Esophagus squamous epithelium (tissue), 5 donors: ENCODE measurements at places on chromosomes 6 and 20.
A peak's percentile ranks its signal among the peaks of the same experiment; 100 is the strongest.

DNA sequence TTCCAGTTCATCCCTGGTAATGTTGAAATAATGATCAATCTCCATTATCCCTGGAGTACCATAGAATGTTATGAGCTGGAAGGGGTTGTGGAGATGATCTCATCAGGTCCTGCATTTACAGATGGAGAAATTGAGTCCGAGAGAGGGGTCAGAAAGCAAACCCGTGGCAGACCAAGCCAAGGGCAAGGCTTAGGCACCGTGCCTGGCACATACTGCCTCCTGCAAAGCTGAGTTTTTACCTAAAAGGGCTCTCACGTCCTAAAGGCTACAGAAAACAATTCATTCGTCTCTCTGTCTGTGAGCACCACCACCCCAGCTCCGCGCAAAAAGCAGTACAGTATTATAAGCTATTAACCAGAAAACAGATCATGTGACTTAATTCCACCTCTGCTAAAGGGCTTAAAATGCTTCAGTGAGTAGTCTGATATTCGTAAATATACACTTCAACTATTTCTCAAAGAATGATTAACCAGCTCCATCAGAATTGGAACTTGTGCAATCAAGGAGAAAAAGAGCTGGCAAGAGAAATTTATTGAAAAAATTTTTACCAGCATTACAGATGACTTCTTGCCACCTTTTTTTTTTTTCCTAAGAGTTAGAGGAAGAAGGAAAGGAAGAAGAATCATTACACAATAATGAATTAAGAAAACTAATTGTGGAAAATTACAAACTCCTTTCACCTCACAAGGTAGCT is 3.4 kb upstream of the PARD6B start:
- DNase-seq: no peak

DNA sequence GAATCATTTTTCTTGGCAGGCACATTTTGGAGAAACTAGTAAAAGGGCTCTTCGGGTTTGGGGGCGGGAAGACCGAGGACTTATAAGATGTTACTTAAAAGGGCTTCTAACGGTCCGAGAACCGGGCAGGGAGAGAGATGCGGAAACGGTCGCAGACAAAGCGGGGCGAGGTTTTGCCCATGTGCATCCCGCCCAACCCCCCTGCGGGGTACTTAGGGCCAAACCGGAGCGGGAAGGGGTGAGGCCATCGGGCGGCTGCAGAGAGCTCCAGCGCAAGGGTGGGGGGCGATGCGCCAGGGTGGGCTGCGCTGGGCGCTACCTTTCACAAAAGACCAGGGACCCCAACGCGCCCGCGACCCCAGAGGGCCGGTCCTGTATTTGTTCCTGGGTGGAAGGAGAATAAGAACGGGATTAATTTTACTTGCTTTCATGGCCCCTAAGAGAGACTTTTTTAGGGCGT is 616 bp downstream of the TUBB start:
- DNase-seq: peak; percentile 41

DNA sequence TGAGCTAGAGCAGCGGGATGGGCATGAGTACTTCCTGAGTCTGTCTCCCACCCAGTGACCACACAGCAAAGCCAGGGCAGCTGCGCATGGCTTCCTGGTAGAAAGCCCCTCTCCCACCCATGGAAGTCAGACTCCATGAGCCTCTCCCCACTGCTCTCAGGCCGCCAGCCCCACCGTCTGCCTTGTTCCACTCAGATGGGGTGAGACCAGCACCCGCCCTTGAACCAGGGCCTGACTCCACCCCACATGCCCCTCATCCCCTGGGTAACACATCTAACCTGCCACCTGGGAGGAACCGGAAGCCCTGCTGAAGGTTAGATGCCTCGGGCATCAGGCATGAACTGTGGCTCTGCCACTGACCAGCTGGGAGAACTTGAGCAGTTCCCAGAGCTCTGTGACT is 227.8 kb downstream of the NRN1 start:
- no peak for DNase-seq

DNA sequence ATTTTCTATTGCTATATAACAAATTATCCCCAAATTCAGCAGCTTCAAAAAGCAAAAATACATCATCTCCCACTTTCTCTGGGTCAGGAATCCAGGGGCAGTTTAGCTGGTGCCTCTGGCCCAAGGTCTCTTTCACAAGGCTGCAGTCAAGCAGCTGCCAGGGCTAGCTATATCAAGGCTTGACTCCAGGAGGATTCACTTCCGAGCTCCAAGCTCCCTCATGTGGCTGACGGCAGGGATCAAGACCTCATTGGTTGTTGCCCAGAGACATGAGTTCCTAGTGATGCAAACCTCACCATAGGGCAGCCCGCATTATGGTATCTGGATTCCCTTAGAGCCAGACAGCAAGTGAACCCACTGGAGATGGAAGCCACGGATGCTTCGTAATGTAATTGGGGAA is 1.3 kb upstream of the VNN1 start:
- DNase-seq: no peak

- DNase-seq: no peak
Observed at GRCh38 chr6:111576291-111576690, 29.4 kb downstream of the TRAF3IP2 start.

DNA sequence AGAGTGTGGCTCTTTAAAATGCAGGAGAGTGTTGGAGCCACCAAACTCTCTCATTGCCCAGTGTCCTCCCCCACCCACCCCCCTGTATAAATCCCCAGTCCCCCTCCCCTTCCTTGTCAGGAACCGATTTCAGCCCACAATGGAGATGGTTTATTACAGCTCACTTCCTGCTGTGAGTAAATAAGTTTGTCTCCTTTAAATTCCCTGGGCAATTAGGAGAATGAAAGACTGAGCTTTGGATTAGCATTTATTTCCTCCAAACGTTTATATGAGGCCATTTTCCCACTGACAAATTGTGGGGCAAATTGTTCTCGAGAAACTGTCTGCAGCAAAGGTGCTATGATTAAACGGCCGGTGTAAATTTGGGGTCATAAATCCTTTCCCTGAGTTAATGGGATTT is 128.8 kb downstream of the DHX35 start:
- no peak for DNase-seq

DNA sequence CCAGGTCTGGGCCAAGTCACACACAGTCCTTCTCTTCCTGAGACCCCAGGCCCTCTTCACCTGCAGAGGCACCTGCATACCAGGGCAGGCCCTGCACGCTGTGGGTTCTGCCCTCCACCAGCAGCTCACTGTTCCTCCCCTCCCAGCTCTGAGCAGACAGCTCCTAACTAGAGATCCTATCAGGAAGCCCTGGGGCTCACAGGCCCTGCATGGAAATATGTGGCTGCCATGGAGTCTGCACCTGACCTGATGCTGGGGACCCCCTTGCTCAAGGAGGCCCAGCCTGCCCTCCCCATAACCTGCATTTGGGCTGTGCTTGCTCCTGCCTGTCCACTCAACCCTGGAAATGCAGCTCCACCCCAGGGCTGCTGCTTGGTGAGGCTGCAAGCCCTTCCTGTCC is 14.6 kb upstream of the HLA-G start:
- DNase-seq: no peak

- no peak for DNase-seq
Observed at GRCh38 chr6:37889486-37889885, 70.0 kb downstream of the ZFAND3 start.

DNA sequence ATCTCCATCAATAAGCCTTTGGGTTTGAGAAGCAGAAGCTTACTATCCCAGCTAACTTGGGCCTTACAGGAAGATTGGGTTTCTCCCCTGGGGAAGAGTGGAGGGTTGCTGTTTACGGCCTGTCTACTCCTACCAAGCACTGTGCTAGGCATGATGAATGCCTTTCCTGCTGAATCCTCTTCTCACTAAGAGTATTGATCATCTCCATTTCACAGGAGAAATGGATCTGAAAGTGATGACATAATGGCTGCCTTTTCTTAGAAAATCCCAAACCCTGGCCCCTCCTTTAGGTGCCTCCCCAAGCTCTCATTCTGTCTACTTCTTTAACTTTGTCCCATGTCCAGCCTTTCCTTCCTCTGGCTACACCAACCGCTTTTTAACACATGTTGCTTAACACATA is 66.1 kb downstream of the TSHZ2 start:
- no peak for DNase-seq

DNA sequence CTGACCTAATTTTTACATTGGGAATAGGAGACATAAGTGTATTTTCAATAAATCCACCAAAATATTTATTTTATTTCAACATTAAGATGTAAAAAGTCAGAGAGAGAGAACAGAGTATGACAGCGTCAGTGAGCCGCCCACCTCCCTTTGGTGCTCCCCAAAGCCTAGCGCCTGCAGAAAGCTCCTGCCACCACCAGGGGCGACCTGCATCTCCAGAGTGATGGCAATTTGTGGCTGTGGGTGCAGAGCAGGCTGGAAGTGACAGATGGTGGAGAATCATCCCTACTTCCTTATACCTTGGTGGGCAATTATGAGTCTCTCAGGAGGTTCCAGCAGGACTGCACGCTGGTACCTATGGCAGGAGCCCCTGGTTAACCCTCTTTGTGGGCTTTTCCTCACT is 87.3 kb downstream of the PTPRT start:
- DNase-seq: no peak

- no peak for DNase-seq
Observed at GRCh38 chr20:16228722-16229121, 344.5 kb downstream of the KIF16B start.

DNA sequence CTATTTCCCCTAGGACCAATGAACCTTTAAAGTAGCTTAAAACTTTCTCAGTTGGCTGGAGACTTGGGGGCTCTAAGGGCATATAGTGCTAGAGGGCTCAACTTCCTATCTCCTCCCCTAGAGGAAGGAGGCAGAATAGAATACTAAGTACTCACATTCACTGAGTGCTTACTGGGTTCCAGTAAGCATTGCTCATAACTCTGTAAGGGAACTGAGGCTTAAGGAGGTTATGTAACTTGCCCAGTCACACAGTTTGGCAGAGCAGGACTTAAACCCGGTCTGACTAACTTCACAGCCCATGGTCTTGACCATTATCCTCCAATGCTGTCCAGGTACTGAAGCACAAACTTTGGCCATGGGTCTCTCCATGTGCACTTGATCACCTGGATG is 12.5 kb downstream of the SESN1 start:
- no peak for DNase-seq

- no peak for DNase-seq
Observed at GRCh38 chr6:2141644-2142290, 103.6 kb downstream of the GMDS start.

- DNase-seq: no peak
Observed at GRCh38 chr20:17661121-17661744, 20.8 kb downstream of the RRBP1 start.

- DNase-seq: no peak
Observed at GRCh38 chr20:44584162-44584561, 1.8 kb downstream of the PKIG start.

DNA sequence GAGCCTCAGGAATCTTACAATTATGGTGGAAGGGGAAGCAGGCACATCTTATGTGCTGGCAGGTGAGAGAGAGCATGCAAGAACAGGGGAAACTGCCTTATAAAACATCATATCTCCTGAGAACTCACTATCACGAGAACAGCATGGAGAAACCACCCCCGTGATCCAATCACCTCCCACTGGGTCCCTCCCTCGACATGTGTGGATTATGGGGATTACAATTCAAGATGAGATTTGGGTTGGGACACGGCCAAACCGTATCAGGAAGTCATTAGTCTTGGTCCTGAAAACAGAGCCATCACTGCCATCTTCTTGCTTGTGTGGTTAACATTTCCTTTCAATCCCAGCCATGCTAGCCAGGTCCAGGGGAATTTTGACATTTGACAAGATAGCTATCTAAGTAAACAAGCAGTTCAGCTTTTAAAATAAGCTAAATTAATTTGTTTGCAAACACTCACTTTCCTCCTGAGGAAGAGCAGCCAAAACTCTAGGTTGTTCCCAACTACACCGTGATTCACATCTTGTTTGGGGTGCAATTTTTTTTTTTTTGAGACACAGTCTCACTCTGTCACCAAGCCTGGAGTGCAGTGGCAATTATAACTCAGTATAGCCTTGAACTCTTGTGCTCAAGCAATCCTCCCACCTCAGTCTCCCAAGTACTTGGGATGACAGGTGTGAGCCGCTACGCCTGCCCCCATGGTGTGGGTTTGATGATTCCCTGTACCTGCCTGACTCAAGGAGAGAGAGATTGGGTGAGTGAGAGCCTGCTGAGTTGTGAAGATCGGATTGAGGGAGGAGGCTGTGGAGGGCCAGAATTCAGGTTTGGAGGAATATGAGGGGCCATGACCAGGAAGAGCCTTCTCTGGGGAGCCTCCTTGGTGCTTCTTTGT is 13.0 kb upstream of the PPP1R14C start:
- DNase-seq: no peak

DNA sequence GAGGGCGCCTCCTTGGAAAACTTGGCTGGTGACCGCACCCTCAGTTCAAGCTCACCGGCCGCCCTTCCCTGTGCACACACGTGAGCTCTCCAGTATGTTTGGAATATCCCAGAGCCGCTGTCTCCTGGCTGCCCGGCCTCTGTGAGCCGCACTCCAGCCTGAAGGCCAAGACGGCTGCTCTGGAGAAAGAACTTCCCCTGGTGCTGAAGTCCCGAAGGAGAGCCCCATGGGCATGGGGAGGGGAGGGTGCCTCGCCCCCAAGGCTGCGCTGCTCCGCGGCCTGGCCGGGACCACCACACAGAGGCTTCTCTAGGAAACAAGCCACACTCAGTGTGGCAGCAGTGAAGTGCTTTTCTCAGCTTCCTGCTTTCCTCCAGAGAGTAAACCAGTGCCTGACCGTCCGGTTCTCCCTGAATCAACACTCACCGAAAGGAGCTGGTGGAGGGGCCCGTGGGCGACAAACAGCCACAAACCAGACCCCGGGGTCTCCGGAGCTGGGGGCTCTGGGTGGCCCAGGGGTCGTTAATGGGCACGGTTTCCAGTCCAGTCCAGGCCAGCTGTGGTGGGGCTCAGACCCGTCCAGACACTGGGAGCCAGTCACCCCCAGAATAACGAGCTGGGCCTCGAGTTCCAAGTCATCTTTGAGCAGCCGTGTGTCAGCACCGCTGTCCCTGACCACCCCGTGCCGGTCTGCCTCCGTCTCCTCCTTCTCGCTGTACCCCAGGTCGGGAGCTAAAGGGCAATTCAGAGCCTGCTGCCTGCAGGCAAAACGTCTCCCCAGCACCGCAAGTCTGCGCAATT is 87.4 kb upstream of the BHLHE23 start:
- no peak for DNase-seq

DNA sequence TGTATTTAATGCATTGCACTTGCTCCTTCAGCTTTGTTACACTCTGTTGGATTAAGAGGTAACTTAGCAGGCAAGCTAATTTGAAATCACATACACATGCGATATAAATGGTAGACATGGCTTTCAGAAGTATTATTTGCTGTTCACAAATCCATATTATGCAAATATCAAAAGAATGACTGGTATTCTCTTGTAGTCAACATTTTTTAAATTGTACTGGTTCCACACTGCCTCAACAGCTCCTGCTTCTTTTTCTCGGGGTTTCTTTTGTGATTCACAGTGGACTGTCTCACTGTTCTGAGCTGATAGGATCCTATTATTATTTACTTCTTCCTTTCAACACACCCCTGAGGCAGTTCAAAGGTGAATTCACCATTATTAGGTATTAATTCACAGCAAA is 927.4 kb downstream of the KIF16B start:
- DNase-seq: no peak

GRCh38 chr6:7832904-7833750 is 77.5 kb downstream of the TXNDC5 start:
- DNase-seq: no peak

GRCh38 chr20:5357946-5358345 is 41.2 kb upstream of the PROKR2 start:
- no peak for DNase-seq
